ENCODE measurements at places on chromosomes 16 and 17. TPM values are rescaled to one million over a fixed set of nuclear protein-coding genes. Genes with fewer than 3 reads are reported as not detected.

The VMO1 gene
- total RNA-seq: 2.2 TPM

The TMC7 gene
- 0.46 TPM for total RNA-seq

DNA sequence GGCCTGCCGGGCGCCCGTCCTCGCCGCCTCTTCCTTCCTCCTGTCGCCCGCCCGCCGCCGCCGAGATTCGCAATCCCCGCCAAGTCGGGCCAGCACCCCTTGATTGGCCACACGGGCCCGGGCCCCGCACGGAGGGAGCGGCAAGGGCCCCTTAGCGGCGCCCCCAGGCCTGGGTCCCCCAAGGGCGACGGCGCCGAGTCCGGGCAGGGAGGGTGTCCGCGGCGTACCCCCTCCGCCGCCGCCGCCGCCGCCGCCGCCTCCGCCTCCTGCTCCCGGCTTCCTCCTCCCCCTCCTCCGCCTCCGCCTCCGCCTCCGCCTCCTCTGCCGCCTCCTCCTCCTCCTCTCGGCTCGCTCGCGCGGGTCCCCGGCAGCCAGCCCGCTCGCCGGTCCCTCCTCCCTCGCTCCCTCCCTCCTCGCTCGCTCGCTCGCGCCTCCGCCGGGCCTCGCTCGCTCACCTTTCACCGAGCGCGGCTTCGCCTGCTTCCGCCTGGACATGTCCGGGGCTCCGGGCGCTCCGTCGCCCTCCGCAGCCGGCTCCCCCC, 561 bp downstream of the ZNF423 start:
- peak overlapping the region; percentile 76 for H3K4me3 ChIP-seq
- H3K27me3 ChIP-seq: no peaks in the 10 kb centered on the region
- peak; percentile 94 for DNase-seq
- peak overlapping the region; percentile 92 for H3K27ac ChIP-seq
- H3K4me1 ChIP-seq: no peaks in the 10 kb centered on the region

DNA sequence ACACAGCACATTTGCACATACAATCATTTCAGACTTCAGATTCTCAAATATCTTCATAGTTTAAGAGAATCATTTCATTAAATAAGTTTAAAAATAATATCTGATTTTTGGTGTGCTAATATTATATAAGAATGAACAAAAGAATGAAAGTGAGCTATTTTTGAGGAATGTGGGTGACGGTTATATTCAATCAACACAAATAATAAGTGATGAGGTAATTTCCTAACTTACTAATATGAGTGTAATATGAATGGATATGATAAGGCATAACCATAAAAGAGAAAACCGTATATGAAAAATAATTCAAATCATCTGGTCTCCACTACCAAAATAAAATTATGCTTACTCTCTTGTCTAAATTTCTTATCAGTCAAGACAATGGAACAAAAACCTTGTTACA, 68.4 kb upstream of the NACA2 start:
- H3K27me3 ChIP-seq: no peaks in the 10 kb centered on the region
- H3K36me3 ChIP-seq: no peaks in the 10 kb centered on the region
- no peak overlapping the region for H3K27ac ChIP-seq
- no peaks in the 10 kb centered on the region for H3K4me1 ChIP-seq

The TBX2 gene
- total RNA-seq: 1.2 TPM

DNA sequence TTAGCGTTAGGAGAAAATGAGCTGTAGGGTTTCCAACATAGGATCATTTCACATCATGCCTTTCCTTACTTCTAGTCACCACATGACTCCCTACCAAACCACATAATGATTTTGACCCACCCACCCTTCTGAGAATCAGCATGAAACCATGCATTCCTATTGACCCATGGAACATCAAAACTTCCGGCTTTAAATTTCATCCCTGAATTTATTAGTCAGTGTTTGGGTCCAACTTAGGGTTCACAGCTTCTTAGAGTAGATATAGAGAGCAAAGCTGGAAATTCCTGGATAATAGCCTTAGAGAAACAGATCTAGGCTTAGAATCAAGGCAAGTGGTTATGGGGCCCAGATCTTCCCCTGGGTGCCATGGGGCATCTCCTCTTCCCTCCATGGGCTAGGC, 162.6 kb downstream of the TOX3 start:
- no peaks in the 10 kb centered on the region for H3K36me3 ChIP-seq
- no peaks in the 10 kb centered on the region for H3K27me3 ChIP-seq
- no peak overlapping the region for H3K27ac ChIP-seq
- DNase-seq: no peak
- no peak overlapping the region for H3K4me3 ChIP-seq

DNA sequence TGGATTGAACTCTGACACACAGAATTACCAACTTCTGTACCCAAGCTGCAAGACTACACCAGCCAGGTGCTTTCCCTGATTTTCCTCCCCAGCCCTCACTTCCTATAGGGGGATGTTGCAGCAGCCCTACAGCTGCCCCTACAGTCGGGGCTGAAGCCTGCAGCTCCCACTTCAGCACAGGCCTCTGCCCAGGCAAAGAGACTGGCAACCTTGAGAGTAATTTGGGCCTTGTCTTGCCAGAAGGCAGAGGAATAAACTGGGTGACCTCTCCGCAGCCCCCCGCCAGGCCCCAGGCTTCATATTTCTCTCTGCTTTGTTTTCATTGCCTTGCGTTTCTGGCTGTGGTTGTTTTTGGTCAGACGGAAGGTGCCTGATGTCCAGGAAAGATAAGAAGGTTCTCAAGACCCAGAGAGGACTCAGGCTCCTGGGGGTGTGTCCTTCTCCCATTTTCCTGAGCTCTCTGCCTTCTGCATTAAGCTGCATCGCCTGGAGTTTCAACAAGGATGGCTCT, 32.0 kb downstream of the SLC6A4 start:
- no peak overlapping the region for H3K4me3 ChIP-seq
- no peaks in the 10 kb centered on the region for H3K4me1 ChIP-seq
- H3K36me3 ChIP-seq: no peaks in the 10 kb centered on the region

DNA sequence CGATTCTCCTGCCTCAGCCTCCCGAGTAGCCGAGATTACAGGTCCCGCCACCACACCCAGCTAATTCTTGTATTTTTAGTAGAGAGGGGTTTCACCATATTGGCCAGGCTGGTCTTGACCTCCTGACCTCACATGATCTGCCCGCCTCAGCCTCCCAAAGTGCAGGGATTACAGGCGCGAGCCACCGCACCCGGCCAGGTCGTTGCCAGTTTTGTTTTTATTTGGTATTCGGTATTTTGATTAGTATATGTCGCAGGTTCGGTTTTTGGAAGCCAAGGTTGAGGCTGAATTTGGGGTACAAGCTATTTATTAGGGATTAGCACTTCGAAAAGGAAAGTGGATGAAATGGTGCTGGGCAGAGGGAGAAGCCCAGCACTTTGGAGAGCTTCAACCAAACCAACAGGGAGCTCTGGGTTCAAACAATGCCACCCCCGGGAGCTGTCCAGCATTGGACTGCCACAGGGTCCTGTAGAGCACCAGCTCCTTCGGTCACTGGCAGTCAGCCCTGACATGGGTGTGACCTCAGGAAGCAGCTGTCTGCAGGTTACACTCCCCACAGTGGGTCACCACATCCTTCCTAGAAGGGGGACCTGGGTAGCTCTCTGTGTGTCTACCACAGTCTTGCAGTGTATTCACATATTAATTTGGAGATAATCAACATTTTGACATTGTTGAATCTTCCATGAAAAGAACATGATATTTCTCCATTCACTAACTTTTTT, 1.5 kb upstream of the CLEC10A start:
- peak; percentile 19 for DNase-seq
- no peaks in the 10 kb centered on the region for H3K36me3 ChIP-seq
- H3K27ac ChIP-seq: no peak overlapping the region
- H3K4me1 ChIP-seq: no peaks in the 10 kb centered on the region
- no peak overlapping the region for H3K4me3 ChIP-seq
- H3K27me3 ChIP-seq: no peaks in the 10 kb centered on the region

- no peak overlapping the region for H3K27ac ChIP-seq
- no peaks in the 10 kb centered on the region for H3K4me1 ChIP-seq
- H3K36me3 ChIP-seq: no peaks in the 10 kb centered on the region
- H3K4me3 ChIP-seq: no peak overlapping the region
Observed at GRCh38 chr17:48804936-48805411, 12.1 kb downstream of the TTLL6 start.

- no peak overlapping the region for H3K27ac ChIP-seq
- H3K27me3 ChIP-seq: no peaks in the 10 kb centered on the region
- H3K36me3 ChIP-seq: no peaks in the 10 kb centered on the region
- H3K4me3 ChIP-seq: no peak overlapping the region
Observed at GRCh38 chr17:73546770-73547536, 97.3 kb downstream of the SDK2 start.

The PIK3R5 gene
- 2.3 TPM for total RNA-seq

The KRT33B gene
- not detected for total RNA-seq

DNA sequence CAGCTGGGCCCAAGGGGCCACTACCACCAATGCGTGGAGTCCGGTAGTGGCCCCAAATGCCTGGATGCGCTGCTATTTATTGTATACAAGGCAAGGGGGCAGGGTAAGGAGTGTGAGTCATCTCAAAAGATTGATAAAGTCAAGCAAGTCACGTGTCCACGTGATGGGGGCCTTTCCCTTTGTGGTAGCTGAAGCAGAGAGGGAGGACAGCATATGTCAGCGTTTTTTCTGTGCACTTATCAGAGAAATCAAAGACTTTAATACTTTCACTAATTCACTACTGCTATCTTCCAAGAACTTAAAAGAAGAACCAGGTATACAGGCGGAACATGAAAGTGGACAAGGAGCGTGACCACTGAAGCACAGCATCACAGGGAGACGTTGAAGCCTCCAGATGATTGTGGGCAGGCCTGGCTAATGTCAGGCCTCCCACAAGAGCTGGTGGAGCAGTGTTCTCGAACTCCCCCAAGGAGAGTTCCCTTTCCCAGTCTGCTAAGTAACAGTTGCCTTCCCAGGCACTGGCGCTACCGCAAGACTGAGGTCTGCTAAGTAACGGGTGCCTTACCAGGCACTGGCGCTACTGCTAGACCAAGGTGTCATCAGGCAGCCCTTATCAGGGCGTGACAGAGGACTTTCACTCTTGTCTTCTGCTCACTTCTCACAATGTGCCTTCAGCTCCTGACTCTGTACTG, 10.8 kb upstream of the ASB16 start:
- no peak for DNase-seq
- H3K36me3 ChIP-seq: no peaks in the 10 kb centered on the region
- H3K4me1 ChIP-seq: no peaks in the 10 kb centered on the region

DNA sequence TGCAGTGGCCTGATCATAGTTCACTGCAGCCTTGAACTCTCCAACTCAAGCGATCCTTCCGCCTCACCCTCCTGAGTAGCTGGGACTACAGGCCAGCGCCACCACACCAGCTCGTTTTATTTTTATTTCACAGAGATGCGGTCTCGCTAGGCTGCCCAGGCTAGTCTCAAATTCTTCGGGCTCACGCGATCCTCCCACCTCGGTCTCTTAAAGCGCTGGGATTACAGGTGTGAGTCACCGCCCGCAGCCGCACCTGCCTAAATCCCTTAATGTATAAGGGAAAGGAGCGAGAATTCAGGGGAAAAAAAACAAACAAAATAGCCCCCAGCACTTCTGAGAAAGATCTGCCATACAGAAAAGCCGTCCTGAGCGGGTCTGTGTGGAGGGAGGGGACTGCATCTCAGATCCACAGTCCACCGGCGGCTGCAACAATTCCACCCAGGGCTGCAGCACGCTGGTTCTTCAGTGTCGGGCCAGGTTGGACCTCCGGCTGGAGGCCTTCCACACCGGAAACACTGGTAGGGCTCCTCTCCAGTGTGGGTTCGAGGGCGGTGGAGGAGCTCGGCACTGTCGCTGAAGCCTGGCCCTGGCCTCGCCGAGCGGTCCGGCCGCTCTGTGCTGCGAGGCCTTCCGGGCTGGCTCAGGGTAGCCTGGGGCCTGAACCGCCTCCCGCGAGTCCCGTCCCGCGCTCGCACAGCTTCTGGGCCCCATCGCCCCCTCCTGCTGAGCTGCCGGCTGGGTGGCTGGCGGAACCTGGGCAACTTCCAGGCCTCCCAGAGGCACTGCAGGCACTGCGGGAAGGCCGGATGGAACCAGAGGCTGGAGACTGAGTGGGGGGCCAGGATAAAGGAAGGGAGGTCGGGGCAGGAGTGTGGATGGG, 7.0 kb downstream of the ZNF843 start:
- no peaks in the 10 kb centered on the region for H3K4me1 ChIP-seq
- H3K36me3 ChIP-seq: no peaks in the 10 kb centered on the region
- H3K27me3 ChIP-seq: no peaks in the 10 kb centered on the region
- no peak overlapping the region for H3K27ac ChIP-seq
- DNase-seq: no peak
- H3K4me3 ChIP-seq: no peak overlapping the region

DNA sequence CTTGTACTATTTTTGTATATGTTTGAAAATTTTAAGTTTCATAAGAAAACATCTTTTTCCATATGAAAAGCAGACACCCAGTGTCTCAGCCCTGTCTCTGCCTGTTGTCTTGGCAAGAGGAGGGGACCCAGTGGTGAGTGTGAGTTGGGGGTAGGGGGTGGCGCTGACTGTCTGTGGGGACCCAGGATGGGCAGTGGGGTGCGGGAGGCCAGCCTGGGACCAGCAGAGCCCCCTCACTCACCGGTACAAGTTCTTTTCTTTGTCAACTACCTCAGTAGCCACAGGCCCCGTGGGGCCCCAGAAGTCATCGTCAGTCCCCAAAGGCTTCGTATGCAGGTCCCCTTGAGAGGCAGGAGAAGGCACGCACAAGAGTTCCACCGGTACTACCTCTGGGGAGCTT, 46.2 kb downstream of the MIS12 start:
- no peak overlapping the region for H3K27ac ChIP-seq
- no peak overlapping the region for H3K4me3 ChIP-seq
- no peak for DNase-seq
- no peaks in the 10 kb centered on the region for H3K27me3 ChIP-seq
- H3K4me1 ChIP-seq: no peaks in the 10 kb centered on the region
- H3K36me3 ChIP-seq: no peaks in the 10 kb centered on the region

- no peak overlapping the region for H3K4me3 ChIP-seq
- no peak overlapping the region for H3K27ac ChIP-seq
- DNase-seq: no peak
- H3K4me1 ChIP-seq: no peaks in the 10 kb centered on the region
- no peaks in the 10 kb centered on the region for H3K27me3 ChIP-seq
- H3K36me3 ChIP-seq: no peaks in the 10 kb centered on the region
Observed at GRCh38 chr17:13346592-13346991, 255.1 kb downstream of the HS3ST3A1 start.

- no peaks in the 10 kb centered on the region for H3K36me3 ChIP-seq
- H3K27me3 ChIP-seq: no peaks in the 10 kb centered on the region
- H3K4me1 ChIP-seq: no peaks in the 10 kb centered on the region
- H3K27ac ChIP-seq: no peak overlapping the region
- H3K4me3 ChIP-seq: no peak overlapping the region
- DNase-seq: no peak
Observed at GRCh38 chr17:35765086-35765710, 4.5 kb downstream of the C17orf50 start.

DNA sequence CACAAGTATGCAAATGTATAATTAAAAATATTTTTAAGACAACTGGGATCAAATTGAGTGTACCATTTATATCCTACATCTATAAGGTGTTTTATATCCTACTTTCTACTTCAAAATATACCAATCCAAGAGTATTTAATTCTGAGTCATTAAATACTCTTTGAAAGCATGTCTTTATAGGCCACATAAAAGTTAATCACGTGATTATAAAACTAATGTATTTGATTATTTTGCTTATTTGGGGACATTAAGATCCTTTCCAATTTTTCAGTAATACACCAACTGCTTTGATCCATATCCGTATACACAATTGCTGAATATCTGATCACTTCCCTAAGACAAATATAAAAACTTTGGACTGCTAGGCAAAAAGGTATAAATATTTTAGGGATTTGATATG, 26.6 kb upstream of the MAF start:
- no peaks in the 10 kb centered on the region for H3K4me1 ChIP-seq
- DNase-seq: no peak
- no peak overlapping the region for H3K27ac ChIP-seq

The ATAD5 gene
- total RNA-seq: 0.69 TPM

- H3K27ac ChIP-seq: no peak overlapping the region
- DNase-seq: no peak
- no peak overlapping the region for H3K4me3 ChIP-seq
- H3K4me1 ChIP-seq: peaks cover 22% of the 10 kb centered on the region
Observed at GRCh38 chr17:17088541-17089525, 46.6 kb downstream of the MPRIP start.
